IMR-90 (cell line): ENCODE measurements at places on chromosomes 6 and 20.

DNA sequence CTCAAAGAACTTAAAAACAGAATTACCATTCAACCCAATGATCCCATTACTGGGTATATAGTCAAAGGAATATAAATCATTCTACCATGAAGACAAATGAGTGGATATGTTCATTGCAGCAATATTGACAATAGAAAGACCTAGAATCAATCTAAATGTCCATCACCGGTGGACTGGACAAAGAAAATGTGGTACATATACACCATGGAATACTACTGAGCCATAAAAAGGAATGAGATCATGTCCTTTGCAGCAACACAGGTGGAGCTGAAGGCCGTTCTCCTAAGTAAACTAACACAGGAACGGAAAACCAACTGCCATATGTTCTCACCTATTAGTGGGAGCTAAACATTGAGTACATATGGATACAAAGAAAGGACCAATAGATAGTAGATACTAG is 576.7 kb upstream of the CITED2 start:
- no peak for DNase-seq

DNA sequence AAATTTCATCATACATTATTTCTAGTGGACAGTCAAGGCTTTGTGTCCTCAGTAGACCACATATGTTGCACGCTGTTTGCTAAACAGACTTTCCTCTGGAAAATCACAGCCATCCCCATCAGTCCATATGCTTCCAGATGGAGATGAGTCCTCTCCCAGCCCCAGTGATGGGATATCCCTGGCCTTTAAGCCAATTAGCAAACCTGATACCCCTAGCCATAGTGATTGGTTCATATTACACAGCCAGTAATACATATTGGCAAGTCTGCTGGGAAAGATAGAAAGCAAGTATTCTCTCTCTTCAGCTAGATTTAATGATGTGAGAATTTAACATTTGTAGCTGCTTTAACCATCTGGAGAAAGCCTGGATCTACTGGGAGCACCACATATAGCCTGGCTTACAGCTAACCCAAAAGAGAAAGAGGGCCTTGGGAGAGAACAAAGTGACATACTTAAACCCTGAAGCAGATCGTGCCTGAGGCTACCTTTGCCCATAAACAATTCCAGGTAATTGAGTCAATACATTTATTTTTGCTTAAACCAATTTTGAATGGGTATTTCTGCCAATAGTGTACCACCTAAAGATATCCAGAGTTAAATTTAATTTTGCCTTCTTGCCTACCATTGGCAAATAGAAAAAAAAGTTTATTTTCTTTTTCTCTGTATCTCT is 103.5 kb upstream of the HIVEP1 start:
- no peak for DNase-seq

DNA sequence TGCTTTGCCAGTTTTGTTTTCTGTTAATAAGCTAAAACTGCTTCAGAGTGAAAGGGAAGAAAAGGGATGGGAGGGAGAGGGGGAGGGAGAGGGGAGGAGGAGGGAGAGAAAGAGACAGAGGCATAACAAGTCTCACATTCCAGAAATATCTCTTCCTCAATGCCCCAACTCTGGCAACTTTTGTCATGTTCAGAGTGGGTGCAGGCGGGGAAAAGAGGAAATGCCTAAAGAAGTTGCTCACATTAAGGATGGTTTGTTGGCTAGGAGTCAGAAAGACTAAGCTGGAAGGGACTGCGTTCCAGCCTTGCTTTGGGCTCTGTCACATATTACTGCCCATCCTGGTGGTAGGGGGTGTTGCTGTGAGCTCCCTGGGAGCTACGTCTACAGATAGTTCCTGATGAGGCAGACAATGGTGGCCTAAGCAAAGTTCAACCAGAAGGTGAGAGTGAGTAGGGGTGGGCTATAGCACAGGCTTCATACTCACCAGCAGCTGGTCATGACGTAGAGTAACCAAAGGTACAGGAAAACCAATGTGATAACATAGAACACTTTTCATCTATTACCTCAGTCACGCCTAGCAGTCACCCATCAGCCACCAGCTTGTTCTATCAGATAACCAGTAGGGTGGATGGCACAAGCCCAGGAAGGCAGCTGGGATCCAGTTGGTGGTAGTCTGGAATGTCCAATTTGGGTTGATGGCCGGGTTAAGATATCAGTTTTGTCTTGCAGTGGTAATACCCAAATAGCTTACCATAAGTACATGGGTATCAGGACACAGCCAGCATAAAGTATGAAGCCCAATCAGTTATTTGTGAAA is 2.1 kb downstream of the TSPYL4 start:
- DNase-seq, result peak; percentile 80

- DNase-seq, result no peak
Measured at GRCh38 chr6:134199848-134200606, 117.9 kb downstream of the SGK1 start.

- DNase-seq, result no peak
Measured at GRCh38 chr6:156976216-156977127, 199.3 kb downstream of the ARID1B start.

DNA sequence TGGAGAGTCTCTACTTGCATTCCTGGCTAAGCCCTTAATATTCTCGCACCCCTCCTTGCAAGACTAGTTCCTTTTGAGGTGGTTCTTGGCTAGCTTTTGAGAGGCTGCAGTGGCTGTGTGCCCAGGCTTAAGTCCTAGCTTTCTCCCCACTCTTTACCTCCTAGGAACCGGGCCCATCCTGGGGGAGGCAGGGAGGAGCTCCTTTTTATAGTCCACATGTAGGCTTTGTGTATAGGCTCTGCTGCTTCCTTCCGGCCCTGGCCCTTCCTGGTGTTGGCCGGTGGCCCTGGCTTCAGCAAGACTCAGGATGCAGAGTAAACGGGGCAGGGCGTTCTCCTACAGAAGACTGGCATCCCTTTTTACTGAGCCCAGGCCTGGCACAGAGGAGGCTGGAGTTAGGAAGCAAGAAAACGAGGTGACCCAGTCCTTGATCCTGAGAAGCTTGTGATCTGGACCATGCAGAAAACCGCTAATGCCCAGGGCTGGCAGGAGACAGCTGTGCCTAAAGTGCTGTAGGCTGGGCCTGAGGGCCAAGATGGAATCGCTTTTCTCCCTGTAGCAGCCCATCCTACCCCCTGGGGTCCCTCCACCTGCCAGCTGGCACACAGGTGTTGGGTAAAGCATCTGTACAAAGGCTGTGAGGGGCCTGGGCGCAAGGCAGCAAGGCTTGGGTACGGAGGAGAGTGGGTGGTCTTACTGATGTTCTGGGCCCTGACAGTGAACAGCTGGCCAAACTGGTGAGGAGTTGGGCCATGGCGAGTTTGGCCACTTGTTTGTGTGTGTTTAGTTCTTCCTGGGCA is 8.7 kb downstream of the PLCG1 start:
- no peak for DNase-seq

DNA sequence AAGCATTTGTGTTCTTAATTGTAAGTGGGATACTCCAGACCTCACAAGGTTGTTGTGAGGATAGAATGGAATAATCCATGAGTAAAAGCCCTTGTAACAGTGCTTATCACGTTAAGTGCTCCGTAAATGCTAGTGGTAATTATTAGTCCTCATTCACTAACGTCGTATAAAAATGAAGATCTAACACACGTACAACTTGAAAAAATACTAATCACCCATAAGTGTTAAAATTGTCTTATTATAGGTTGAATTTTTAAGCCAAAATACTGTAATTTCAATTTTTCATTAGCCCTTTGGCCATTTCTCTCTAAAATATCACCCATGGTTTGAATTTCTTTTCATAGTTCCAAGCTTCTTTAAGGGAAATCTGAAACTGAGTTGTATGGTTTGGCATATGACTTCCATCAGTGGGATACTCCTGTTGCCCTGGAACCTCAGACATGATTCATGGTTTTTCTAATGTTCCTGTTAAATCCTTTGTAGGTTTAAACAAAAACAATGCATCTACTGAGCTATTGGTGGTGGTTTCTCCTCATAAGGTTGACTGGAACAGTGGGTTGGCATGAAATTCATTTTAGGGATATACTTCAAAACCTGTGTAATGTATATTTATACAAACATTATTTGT is 19.1 kb downstream of the XRN2 start:
- DNase-seq, result peak; percentile 27

DNA sequence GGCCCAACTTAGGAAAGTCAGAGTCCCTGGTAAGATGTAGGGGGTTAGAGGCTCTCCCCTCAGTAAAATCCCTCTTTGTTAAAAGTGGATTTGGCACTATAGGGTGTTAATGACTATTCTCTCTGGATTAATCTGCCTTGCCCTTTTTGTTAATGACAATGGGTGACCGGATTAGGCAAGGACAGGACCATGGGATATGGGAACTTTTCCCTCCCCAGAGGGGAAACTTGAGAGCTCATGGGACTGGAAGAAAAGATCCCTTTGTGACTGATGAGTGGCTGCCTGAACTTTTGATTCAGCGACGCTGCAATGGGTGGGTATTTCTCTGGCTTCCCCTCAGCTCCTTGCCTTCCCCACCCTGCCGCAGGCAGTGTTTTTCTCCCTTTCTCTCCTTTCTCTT is 12.2 kb upstream of the TAAR9 start:
- no peak for DNase-seq

DNA sequence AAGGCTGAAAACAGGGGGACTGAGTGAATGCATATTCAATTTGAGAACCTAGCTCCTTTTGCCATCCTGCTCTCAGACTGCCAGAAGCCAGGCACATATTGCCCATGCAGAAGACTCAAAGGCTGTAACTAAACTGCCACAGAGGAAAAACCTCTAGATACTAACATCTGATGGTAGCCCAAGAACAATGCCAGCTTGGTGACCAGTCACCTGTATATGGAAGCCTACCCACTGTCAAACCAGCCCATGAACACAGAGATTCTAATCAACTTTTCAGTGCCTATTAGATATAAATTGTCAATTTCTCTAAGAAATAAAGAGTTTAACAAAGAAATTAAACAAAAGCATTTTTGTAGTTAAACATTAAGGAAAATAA is 34.2 kb downstream of the GPR63 start:
- no peak for DNase-seq

GRCh38 chr6:128491100-128491581 is 29.3 kb downstream of the PTPRK start:
- DNase-seq, result no peak

- no peak for DNase-seq
Measured at GRCh38 chr6:120960761-120961160, 373.5 kb downstream of the TBC1D32 start.

DNA sequence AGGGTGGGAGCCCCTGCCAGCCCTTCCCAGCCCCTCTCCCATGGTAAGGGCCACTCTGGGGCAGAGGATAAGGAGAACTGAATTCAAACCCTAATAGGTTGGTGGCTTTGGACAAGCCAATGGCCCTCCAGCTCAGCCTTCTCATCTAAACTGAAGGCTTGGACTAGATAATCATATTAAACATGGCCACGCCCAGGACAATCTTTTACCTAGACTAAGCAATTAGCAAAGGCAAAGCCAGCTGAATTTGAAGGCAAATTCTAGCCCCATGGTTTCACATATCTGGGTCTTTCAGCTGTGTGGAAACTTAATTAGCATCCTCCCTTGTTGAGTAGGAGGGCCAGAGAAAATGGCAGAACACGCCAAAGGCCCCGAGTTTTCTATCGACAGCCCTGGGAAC is 10.7 kb downstream of the SLC22A23 start:
- DNase-seq, result no peak

GRCh38 chr6:14946753-14947152 is 299.1 kb upstream of the JARID2 start:
- DNase-seq, result no peak

- DNase-seq, result no peak
Measured at GRCh38 chr20:58140787-58141425, 87.5 kb downstream of the ANKRD60 start.

GRCh38 chr6:12592634-12593033 is 123.9 kb upstream of the PHACTR1 start:
- no peak for DNase-seq

DNA sequence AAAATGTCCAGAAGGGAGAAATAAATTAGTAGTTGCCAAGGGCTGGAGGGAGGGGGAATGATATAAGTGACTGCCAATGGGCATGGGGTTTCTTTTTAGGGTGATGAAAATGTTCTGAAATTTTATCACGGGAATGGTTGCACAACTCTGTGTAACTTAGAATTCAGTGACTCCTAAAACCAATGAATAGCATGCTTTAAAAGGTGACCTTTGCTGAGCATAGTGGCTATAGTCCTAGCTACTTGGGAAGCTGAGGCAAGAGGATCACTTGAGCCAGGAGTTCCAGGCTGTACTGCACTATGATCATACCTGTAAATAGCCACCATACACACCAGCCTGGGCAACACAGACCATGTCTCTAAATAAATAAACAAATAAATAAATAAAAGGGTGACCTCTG is 109.0 kb downstream of the ATG5 start:
- DNase-seq, result no peak

GRCh38 chr6:3001773-3002293 is 2.1 kb downstream of the NQO2 start:
- DNase-seq, result peak; percentile 77

DNA sequence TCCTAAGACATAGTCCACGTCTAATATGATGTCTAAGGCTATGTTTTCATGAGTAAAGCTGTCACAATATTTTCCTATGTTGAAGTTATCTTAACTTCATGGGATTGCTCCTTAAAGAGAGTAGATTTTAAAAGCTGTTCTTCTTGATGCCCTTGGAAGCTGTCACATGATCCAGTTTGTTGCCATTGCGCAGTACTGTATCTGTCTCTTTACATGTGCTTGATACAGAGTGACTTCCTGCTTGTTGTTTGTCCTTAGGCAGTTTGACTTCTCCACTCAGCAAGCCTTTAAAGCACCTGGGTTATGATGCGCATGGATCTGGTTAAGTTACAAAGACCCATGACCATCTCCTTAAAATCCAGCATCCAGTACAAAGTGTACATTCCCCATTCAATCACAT is 85.4 kb downstream of the CDYL start:
- no peak for DNase-seq

GRCh38 chr6:12026120-12026519 is 14.0 kb downstream of the HIVEP1 start:
- DNase-seq, result no peak

DNA sequence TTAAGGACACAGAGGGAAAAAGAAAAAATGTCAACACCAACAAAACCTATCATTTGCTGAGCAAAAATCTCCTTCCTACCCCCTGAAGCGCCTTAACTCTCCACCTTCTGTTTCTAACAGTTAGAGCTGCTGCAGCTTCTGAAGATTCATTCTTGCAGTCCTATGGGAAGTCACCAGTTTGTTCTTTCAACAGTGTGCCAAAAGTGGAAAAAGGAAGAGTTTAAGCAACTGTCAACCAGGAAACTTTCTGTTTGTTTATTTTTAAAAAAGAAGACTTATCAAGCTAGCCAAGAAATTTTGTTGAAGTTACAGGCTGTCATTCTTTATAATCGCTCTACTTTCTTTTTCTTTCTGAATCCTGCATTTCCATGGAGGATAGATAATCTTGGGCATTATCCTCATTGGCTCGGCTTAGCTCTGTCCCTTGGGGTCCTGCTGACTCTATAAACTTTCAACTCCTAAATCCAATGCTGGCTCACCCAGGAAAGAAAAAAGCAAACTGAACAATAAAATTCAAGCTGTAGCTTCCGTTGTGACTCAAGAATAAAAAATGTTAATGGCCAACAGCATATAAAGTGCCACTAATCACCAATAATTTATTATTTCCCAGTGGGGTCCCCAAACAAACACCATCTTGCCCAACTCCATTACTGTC is 172.8 kb upstream of the CITED2 start:
- no peak for DNase-seq

- no peak for DNase-seq
Measured at GRCh38 chr20:21048841-21049273, 57.3 kb downstream of the LINC00237 start.
